ENCODE measurements at places on chromosomes 2 and 18.

- no peak for DNase-seq
Measured at GRCh38 chr2:69683170-69683971, 39.8 kb upstream of the AAK1 start.

DNA sequence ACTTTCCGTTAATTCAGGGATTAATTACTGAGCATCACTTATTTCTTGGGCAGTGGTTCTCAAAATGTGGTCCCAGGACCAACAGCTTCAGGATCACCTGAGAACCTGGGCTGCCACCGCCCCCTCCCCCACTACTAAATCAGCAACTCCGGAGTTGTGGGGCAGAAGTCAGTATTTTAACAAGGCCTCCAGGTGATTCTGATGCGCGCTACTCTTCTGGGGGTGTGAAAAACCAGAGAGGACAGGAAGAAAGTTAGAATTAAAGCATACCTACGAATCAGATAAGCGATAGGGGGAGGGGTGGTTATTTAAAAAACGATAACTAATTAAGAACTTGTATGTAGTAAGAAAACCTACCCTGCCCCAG is 319 bp downstream of the ZSCAN30 start:
- DNase-seq = no peak

GRCh38 chr2:143730953-143731260 is 601.7 kb downstream of the ARHGAP15 start:
- DNase-seq = no peak

- DNase-seq = no peak
Measured at GRCh38 chr2:44769349-44770011, 172.0 kb upstream of the SIX3 start.

DNA sequence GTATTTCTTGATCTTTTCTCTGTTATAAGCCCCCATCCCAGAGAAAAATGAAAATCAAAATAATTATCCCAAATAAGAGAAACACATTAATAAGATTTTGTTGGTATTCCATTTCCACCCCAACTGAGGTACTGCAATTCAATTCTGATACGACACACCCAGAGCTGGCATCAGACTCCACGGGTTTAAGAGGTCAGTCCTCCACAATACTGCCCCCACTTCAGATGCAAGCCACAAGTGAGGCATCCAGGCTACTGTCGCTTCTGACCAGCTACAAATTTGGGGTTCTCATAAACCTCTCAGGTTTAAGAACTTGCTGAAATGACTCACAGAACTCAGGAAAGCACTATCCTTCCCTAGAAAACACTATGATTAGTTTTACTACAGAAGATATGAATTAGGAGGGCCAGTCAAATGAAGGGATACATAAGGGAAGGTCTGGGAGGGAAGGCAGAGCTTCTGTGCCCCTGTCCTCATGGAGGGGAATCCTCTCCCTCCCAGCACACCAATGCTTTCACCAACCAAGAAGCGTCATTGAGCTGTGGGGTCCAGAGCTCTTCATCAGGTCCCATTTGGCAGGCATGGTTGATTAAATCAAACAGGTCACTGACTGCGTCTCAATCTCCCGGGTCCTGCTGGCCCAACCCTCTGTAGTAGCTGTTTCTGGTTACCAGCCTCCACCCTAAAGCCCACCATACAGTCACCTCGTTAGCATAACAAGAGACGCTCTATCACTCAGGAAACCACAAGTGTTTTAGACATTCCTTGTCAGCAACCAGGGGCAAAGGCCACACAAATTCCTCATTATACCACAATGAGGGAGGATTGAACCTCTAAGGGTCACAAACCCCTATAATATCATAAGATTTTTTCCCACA is 46.2 kb downstream of the IWS1 start:
- peak; percentile 86 for DNase-seq

GRCh38 chr2:215930505-215931253 is 82.7 kb downstream of the MREG start:
- DNase-seq = no peak

- DNase-seq = no peak
Measured at GRCh38 chr2:145593991-145594614, 1074.2 kb upstream of the ZEB2 start.

- DNase-seq = no peak
Measured at GRCh38 chr2:181849601-181850000, 41.9 kb upstream of the ITPRID2 start.

GRCh38 chr18:8504880-8505435 is 104.3 kb upstream of the RAB12 start:
- no peak for DNase-seq

DNA sequence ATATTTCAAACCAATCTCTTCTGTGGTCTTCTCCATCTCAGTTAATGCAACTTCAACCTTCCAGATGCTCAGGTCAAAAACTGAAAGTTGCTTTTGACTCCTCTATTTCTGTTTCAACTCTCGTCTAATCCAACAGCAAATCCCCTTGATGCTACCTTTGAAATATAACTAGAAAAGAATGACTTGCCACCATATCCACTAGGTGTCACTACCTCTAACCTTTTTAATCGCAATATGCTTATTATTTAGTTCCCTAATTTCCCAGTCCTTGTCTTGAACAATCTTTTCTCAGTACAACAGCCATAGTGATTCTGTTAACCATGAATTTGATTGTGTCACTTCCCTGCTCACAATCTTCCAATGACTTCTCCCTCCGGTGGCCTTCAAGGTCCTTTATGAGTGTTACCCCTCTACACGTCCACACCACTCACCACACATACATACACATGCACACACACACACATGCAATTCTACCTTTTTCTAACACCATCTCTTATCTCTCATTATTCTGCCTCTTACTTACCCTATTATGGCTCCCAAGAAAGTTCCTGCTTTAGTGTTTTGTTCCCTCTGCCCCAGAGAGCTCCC is 245.5 kb upstream of the KCNJ3 start:
- DNase-seq = no peak

DNA sequence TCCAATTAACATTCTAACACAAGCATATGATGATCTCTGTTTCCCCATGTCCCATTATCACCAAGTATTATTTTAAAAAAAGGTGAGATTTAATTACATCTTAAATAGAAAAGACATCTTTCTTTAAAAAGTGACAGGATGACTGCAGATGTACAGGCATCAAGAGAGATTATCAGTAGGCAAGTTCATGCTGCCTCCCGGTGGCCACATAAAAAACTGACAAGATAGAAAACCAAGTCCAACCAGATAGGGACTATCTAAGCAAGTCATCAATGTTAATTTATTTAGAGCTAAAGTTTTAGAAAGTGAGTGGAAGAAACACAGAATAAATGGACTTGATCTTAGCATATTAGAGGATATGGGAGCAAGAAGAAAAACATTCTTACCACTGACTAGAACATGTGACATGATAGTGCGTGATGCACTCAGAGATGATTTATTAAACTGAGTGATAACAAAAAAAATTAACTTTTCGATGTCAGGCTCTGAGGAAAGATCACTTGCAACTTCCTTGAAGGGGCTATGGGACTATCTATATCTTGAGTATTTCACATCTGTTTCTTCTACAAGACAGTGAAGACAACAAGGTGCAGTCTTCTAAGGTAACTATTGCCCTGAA is 5.4 kb upstream of the TDRD15 start:
- no peak for DNase-seq

DNA sequence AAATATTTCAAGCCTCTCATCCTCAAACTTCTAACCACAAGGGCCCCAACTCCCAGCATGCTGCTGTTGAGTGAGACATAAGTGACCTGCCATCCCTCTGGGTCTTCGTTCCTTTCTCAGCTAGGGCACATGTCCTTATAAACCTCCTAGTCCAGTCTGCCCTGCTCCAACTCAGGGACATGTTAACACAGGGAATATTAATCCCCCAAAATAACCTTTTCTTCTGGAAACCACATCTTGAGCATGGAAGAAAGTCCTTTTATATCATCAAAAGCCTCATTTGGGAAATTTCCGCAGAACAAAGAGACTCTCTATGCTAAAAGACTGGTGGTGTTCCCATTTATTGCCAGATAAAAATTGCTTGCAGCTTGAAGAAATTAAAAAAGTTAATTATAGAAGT is 14.4 kb downstream of the TNP1 start:
- DNase-seq = no peak

All from iPS DF 19.7 (cell line).